Stimulated activated CD8-positive, alpha-beta memory T cell treated with anti-CD3 and anti-CD28 coated beads, Interleukin-15, amount 100 ng/mL, for 48 hours (primary cell): ENCODE measurements at places on chromosomes 7 and 10.

- DNase-seq: no peak
These were observed 11.8 kb downstream of the TTYH3 start for GRCh38 chr7:2643386-2644219.

DNA sequence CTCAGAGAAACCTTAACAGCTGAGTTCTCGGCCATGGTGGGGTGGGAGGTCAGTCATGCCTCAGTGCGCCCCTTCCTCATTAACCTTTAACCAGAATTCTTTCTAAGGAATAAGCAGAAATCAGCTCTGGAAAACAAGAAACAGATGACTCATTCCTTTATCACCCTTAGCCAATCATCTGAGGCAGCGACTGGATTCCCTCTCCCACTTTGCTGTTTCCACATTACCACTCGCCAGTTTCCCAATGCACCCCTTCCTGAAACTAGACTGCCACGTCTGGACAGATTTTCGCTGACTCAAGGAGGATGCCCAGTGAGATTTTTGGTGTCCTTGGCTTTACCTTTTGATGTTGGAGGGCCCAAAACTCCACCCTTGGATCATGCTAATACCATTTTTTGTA, 223.8 kb downstream of the PLXDC2 start:
- DNase-seq: no peak

DNA sequence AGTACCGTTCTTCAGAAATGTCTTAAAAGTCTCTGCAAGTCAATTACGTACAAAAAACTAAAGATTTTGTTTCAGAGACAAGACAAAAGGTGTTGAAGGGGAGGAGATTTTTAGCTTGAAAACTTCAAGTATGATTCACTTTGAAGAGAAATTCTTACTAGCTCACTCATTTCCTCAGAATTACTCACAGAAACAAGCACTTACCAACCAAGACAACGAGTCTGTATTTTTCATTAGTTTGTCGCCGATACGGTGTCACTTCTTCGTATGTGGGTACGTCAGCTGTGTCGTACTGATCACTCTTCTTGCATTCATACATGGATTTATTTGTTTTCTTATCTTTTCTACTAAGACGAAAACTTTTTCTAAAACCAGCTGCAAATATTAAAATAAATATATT, 90.6 kb upstream of the ODAD2 start:
- no peak for DNase-seq

GRCh38 chr10:52313933-52314821, at the start of gene DKK1:
DKK1 (plus strand) TSS chr10:52314281; CDS start chr10:52314435, 154 bp downstream.
- no peak for DNase-seq

GRCh38 chr7:23472046-23472445, 1.8 kb upstream of the IGF2BP3 start:
- DNase-seq: no peak

DNA sequence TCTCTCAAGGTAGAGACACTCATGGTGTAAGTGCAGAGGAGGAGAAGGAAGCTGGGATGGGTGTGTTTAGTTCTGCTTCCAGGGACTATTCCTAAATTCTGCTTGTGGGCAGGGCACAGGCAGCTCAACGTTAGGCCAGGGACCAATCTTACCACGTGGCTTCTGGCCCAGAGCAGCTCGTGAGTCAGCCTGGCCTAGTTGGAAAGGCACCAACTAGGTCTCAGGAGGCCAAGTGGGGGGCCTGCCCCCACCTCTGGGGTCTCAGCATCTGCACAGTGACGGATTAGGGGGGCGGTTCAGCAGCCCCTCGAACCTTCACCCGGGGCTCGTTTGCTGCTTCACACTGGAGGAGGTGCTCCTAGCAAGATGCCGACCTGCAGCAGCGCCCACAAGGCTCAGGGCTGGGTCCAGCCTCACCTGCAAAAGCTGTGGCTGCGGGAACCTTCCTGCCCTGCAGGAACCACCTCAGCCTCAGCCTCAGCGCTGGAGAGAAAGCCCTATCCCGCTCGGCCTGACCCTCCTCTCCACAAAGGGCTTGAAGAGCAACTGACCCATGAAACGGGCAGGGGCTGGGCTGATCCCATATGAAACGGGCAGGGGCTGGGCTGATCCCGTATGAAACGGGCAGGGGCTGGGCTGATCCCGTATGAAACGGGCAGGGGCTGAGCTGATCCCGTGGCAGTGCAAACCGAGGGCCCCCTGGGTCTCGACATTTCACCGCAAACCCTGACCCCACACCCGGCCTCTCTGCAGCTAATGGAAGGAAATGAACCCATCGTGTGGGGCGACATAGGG, 447.4 kb downstream of the DNAJB6 start:
- DNase-seq: no peak

- no peak for DNase-seq
These were observed 100.3 kb upstream of the CPXM2 start for GRCh38 chr10:123991611-123992570.

GRCh38 chr10:13450069-13450468, 78.7 kb downstream of the BEND7 start:
- DNase-seq: no peak

GRCh38 chr7:43591558-43592180, 8.8 kb downstream of the STK17A start:
- DNase-seq: no peak
